Activated CD4-positive, alpha-beta T cell treated with anti-CD3 and anti-CD28 coated beads, Interleukin-2, Interleukin-6, amounts not matched to agents 100 ng/mL and 50 ng/mL, durations not matched to agents 16 hours and 8 hours (primary cell): ENCODE measurements at places on chromosomes 7 and 10.

GRCh38 chr7:44824894-44825526, 22.9 kb downstream of the H2AZ2 start:
- no peak for DNase-seq

DNA sequence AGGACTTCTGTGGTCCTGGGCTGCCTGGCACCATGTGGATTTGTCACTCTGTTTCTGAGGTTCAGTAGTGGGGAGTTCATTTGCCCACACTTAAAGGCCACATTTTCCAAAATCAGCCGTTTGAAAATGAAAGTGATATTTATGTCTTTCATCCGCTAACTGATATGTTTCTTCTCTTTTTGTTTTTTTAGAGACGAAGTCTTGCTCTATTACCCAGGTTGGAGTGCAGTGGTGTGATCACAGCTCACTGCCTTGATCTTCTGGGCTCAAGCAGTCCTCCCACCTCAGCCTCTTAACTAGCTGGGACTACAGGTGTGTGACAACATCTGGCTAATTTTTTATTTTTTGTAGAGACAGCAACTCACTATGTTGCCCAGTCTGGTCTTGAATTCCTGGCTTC, 58.6 kb downstream of the EBLN1 start:
- no peak for DNase-seq

- DNase-seq: no peak
These were observed 39.6 kb downstream of the MICALL2 start for GRCh38 chr7:1419688-1420087.

- no peak for DNase-seq
These were observed 31.7 kb downstream of the DCLRE1A start for GRCh38 chr10:113822174-113822573.

GRCh38 chr10:77358656-77359055, 279.0 kb downstream of the KCNMA1 start:
- no peak for DNase-seq
